ENCODE measurements at places on chromosomes 3 and 15.
A peak's percentile ranks its signal among the peaks of the same experiment; 100 is the strongest.

DNA sequence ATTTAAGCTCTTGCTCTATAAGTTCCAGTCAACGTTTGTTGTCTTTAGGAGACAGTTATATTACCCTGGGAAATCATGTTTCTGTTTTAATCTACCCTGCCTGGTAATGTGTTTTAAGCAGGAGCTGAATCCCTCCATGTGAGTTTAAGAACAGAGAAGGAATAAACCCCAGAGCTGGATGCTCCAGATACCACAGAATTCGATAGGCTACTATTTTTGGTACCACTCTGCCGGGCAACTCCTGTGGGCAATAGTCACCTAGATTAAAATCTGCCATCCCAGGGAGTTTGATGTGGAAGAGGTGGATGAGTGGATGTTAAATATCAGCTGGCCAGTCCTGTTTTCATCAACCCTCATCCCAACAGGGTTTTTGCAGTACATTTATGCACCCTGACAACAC lies 20.4 kb downstream of the NUDT16 start:
- DNase-seq = no peak

GRCh38 chr15:88874684-88875083 lies 20.7 kb downstream of the HAPLN3 start:
- no peak for DNase-seq

DNA sequence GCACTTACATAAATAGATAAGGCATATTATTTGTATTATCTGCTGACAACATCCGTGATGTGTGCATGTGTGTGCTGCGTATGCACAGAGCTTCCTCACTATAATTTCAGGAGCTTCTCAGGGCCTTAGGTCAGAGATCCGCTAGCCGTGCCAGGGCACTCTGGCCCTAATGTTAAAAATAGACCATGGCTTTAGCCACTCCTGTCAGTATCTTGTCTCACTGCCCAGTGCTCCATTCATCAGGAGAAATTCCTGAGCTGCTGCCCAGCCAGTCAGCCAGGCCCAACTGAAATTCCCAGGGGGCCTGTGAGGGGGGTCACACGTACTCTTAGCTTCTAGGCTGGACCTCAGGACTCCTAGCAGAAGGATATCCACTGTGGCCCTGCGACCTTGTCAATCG lies 70.0 kb upstream of the ABHD2 start:
- peak; percentile 72 for DNase-seq

GRCh38 chr3:110576960-110577359 lies 494.7 kb upstream of the NECTIN3 start:
- DNase-seq = peak; percentile 96

Measured in fibroblast of skin of back (primary cell).